PC-9 (cell line): ENCODE measurements at places on chromosomes 7 and 10.

- no peak for DNase-seq
- H3K27ac ChIP-seq, result no peak overlapping the region
- no peaks in the 10 kb centered on the region for H3K27me3 ChIP-seq
- H3K4me3 ChIP-seq, result no peak overlapping the region
- no peaks in the 10 kb centered on the region for H3K4me1 ChIP-seq
These were observed 140.9 kb upstream of the FAM3C start for GRCh38 chr7:121537031-121537430.

DNA sequence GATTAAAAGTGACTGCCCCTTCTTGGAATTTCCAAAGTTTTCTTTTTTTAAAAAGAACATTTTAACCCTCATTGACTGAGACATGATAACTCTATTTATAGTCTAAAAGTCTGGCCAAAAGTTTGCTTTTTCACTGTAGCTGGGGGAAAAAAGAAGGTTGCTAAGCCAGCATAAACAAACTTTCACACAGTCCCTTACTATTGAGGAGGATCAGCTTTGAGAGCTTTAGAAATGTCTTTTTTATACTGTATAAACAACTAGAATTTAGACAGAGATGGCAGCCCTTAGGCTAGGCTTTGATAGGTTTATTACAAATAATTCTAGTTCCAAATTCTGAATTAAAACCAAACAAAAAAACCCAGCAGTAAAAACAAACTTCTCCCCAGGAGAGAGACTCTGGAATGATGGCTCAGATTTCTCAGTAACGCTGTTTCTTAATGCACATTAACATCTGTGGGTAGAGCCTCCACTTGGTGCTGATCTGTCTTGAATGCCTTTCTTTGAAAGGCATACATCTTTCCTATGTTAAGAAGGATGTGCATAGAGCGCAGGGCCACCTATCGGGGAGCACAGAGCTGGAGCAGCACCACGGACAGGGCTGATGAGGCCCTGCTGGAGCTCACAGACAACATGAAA, 100.9 kb upstream of the PDLIM1 start:
- peaks cover 59% of the 10 kb centered on the region for H3K4me1 ChIP-seq
- H3K4me3 ChIP-seq, result no peak overlapping the region
- DNase-seq, result no peak
- H3K27ac ChIP-seq, result no peak overlapping the region
- no peaks in the 10 kb centered on the region for H3K27me3 ChIP-seq

DNA sequence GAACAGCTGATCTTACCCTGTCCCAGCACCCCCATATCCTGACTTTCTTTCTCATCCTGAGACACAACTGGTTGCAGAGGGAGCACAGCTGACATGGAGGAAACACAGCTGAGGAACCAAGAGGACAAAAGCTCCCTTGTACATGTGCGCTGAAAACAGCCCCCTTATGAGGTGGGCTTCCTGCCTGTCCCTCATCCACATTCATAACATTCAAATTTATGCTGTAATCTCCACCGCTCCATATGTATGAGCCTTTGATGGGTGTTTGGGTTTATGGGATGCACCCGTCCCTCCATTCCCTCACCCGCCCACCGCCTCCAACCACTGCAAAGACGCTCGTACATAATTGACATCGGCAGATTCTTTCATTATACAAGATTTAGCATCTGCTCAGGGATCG, 49.6 kb upstream of the BTRC start:
- H3K4me1 ChIP-seq, result no peaks in the 10 kb centered on the region
- DNase-seq, result no peak
- peaks cover 9% of the 10 kb centered on the region for H3K27me3 ChIP-seq
- H3K4me3 ChIP-seq, result no peak overlapping the region
- H3K36me3 ChIP-seq, result no peaks in the 10 kb centered on the region

GRCh38 chr7:77569514-77570232, 32.6 kb downstream of the PTPN12 start:
- H3K4me3 ChIP-seq, result no peak overlapping the region
- DNase-seq, result no peak
- peaks cover 44% of the 10 kb centered on the region for H3K36me3 ChIP-seq
- peaks cover 16% of the 10 kb centered on the region for H3K4me1 ChIP-seq
- no peak overlapping the region for H3K27ac ChIP-seq
- H3K27me3 ChIP-seq, result no peaks in the 10 kb centered on the region

DNA sequence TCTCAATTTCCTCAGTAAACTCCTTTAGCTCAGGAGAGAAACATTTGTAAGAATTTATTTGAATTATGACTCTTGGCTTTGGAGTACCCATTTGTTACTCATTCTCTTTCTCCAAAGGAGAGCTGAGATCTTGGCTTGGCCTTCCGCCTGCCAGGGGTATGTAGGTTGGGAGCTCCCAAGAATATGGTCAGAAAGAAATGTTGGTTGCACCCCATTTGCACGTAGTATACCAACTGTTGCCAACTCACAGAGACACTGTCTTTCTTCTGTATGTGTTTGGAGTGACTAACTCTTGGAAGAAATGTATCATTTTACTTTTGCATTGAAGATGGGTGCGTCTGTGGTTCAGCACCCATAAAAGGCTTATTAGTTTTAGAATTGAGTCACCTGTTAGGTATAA, 708.5 kb upstream of the SORCS1 start:
- no peaks in the 10 kb centered on the region for H3K27me3 ChIP-seq
- no peaks in the 10 kb centered on the region for H3K36me3 ChIP-seq
- H3K4me3 ChIP-seq, result no peak overlapping the region
- no peaks in the 10 kb centered on the region for H3K4me1 ChIP-seq
- DNase-seq, result no peak

GRCh38 chr10:88370713-88371112, 212.4 kb downstream of the RNLS start:
- no peaks in the 10 kb centered on the region for H3K4me1 ChIP-seq
- DNase-seq, result no peak
- no peak overlapping the region for H3K4me3 ChIP-seq
- no peaks in the 10 kb centered on the region for H3K27me3 ChIP-seq
- no peaks in the 10 kb centered on the region for H3K36me3 ChIP-seq
- no peak overlapping the region for H3K27ac ChIP-seq

DNA sequence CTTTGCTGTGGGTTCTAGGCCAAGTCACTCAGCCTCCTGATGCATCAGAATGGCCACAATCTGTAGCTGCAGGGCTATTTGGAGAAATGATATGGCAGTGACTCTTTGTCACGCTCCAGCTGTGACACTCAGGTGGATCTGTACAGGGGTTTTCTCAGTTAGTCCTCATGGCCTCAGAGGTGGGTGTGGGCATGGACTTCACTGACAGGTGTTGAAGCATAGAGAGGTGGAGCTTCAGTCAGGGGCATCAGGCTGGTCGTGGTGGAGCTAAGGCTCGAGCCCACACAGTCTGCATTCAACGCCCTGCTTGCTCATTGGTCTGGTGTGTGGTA, 21.2 kb downstream of the PALD1 start:
- no peaks in the 10 kb centered on the region for H3K27me3 ChIP-seq
- no peaks in the 10 kb centered on the region for H3K36me3 ChIP-seq
- DNase-seq, result no peak
- H3K4me3 ChIP-seq, result no peak overlapping the region
- no peak overlapping the region for H3K27ac ChIP-seq

GRCh38 chr10:68080853-68081431, 5.9 kb upstream of the HERC4 start:
- H3K27me3 ChIP-seq, result no peaks in the 10 kb centered on the region
- no peak for DNase-seq
- no peak overlapping the region for H3K27ac ChIP-seq
- H3K36me3 ChIP-seq, result no peaks in the 10 kb centered on the region
- peaks cover 39% of the 10 kb centered on the region for H3K4me1 ChIP-seq
- no peak overlapping the region for H3K4me3 ChIP-seq

DNA sequence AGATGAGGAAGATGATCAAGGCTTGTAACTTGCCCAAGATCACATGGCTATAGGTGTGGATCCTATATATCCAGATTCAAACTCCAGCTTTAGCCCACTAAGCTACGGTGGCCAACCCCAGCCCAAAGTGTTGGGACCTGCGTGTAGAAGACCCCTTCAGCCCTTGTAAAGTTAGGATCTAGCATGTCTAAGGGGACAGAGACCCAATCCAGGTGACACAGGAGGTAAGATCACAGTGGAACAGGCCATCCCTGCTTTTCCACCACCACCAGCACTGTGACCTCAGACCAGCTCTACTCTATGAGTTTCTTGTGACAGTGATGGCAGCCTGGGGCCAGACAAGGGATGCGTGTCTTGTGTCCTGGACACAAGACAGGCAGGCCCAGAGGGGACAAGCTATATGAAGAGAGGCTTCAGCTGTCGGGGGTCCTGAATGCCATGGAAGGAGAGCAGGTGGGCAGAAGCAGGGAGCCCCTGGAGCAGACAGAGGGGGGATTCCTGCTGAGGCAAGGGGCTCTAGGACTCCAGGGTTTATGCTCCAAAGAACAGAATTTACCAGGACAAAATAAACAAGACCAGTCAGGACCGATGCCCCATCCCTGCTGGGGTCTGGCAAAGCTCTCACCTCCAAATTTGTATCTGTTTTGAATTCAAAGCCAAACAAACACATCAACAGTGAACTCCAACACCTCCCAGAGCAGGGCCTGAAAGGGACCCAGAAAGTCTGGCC, 10.4 kb downstream of the GPRIN2 start:
- H3K4me1 ChIP-seq, result peaks cover 24% of the 10 kb centered on the region
- DNase-seq, result no peak
- no peak overlapping the region for H3K27ac ChIP-seq

GRCh38 chr10:78516236-78516635, 482.6 kb downstream of the RPS24 start:
- no peak for DNase-seq
- H3K36me3 ChIP-seq, result no peaks in the 10 kb centered on the region
- H3K27ac ChIP-seq, result no peak overlapping the region
- no peak overlapping the region for H3K4me3 ChIP-seq

DNA sequence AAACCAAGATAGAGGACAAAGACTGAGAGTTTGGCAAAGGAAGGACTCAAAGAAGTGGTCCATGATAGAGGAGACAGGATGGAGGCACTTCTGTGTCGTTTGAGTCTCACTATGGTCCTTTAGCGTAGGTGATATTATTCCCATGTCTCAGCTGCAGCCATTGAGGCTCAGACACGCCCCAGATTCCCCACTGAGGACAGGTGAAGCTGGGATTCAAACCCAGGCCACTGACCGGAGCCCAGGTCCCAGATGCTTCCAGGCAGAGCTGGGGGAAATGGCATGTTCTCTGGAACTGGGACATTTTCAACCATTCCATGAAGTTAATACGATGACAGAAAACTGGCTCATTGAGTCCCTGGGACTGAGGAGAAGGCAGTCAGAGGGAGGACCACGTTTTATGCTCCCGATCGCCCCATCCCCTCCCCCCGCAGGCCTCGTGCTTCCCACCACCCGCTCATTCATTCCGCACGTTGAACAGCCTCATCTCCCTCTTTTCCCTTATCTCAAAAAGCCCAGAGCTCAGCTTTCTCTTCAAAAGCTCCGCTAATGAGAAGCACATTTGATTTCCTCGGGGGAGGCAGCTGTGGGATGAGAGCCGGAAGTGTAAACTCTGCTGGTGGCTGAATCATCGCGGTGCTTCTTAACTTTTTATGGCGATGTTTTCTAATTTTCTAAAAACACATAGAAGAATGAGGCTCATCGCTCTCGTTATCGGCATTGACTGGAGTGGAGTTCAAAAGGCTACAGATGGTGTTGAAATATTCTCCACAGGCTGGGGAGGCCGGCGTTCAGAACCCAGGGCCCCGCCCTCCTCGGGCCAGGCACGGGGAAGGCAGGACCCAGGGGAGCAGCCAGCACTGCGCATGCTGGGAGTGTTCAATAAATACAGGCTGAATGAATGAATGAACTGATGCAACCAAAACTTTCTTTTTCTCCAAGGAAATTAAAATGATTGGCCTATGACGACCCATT, 64.0 kb downstream of the OAT start:
- H3K4me3 ChIP-seq, result peak overlapping the region; percentile 55; the same call in 1 of the 2 replicates
- H3K27me3 ChIP-seq, result no peaks in the 10 kb centered on the region
- DNase-seq, result no peak
- no peaks in the 10 kb centered on the region for H3K36me3 ChIP-seq

GRCh38 chr10:43574001-43574892, at the start of gene ZNF239:
Gene ZNF239, minus strand, starts transcription at chr10:43574616. Its CDS starts 16,537 bp downstream, at chr10:43558079.
- H3K27me3 ChIP-seq, result no peaks in the 10 kb centered on the region
- H3K4me3 ChIP-seq, result peak within 1 kb of the TSS; percentile 75
- H3K36me3 ChIP-seq, result 0 out of 2 replicates have a peak, but pooled peaks cover 3% of the 10 kb centered on the region

DNA sequence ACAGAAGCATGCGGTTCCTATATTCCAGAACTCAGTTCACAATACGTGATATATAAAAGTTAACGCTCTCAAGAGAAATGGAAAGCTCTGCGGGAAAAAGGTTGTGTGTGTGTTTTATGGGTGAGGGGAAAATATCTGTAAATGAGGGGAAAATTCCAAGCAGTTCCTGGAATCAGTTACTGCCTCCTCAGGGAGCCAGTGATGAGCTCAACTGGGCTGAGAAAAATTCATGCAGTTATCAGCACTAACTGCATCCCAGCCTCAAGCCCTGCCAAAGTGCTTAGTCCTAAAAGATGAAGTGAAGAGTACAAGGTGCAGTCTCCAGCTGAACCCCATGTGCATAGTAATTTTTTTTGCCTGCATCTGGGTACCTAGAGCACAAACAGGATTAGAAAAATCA, 191.9 kb downstream of the CDK14 start:
- DNase-seq, result no peak
- H3K27me3 ChIP-seq, result no peaks in the 10 kb centered on the region
- H3K36me3 ChIP-seq, result no peaks in the 10 kb centered on the region
- H3K27ac ChIP-seq, result no peak overlapping the region

DNA sequence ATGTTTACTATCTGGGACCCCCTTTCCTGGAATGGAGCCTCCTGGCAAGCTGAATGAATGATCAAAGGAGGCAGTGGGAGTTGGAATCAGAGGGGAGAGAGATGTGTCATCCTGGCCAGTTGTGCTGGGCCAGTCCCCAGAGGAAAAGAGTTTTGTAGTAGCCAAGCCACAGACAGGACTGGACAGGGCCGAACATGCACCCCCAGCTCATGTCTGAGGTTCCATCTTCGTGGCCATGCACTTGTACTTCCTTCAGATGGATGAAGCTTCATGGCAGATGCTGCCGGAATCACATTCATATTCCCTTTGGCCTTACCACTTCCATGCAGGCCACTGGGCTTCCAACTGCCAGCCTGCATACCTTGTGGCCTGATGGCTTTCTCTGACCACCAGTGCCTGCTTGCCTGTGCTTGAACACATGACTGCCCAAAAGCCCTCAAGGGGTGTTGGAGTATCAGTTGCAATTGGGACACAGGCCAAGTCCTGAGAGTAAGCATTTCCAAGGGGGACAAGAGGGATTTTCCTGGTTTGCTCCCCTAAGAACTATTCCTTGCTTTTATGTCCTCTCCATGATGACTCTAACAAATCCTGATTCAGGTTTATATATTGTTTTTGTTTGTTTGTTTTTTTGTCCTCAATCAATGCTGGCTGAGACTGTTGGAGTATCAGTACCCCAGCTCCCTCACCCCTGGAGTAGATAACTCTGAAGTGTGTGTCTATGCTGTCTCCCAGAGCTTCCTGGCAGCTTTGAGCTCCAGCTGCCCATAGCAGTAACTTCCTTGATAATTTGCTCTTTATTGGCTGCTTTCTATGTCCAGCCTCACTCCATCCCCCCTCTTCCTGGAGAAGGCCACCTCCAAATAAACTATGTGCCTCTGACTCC, 63.6 kb downstream of the TMEM130 start:
- H3K4me1 ChIP-seq, result no peaks in the 10 kb centered on the region
- no peak for DNase-seq
- H3K27ac ChIP-seq, result no peak overlapping the region
